Right atrium auricular region (tissue), 2 donors: ENCODE measurements at places on chromosomes 12 and 14. TPM values are rescaled to one million over a fixed set of nuclear protein-coding genes. Genes with fewer than 3 reads are reported as not detected.

- DNase-seq: no peak
- H3K4me1 ChIP-seq: peaks cover 3% of the 10 kb centered on the region
- H3K27me3 ChIP-seq: no peaks in the 10 kb centered on the region
- H3K27ac ChIP-seq: no peak overlapping the region
- no peaks in the 10 kb centered on the region for H3K36me3 ChIP-seq
These were observed 10.9 kb downstream of the LRTM2 start for GRCh38 chr12:1830981-1831963.

DNA sequence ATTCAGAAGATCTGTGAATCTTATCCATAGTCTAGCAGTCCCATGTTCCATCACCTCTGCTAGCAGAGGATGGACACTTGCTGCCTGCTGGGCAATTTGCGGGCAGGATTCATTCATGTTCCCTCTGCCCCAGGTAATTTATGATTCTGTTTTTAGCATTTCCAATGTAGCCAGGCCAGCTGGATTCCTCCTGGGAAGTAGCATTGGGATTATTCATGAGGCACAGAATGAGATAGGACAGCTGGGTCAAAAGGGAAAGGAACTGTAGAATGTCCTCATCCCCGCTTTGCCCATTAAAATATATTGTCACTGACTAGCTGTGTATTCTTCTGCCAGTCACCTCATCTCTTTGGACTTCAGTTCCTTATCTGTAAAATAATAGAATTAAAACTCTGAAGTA lies 68.7 kb downstream of the SLC35F4 start:
- H3K27me3 ChIP-seq: no peaks in the 10 kb centered on the region
- no peaks in the 10 kb centered on the region for H3K36me3 ChIP-seq

DNA sequence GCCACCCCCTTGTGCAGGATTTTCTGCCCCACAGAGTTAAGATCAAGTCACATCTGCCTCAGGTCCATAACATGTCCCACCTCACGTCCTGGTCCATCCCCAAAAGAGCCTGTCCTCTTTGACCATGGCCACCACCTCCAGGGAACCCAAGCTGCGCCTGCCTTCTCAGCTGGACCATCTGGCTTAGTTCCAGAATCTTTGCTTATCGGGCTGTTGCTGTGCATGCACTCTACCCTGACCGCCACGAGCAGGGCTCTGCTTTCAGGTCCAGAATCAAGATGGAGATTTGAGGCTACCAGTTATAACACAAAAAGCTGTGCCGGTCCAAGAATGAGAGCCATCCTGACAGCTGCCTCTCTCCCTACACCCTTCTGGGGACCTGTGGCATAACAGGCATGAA lies 326.7 kb downstream of the DPF3 start:
- H3K27ac ChIP-seq: peak overlapping the region; percentile 71
- no peaks in the 10 kb centered on the region for H3K36me3 ChIP-seq
- no peak overlapping the region for H3K4me3 ChIP-seq
- peaks cover 8% of the 10 kb centered on the region for H3K4me1 ChIP-seq

GRCh38 chr12:851913-852312 lies 97.6 kb downstream of the RAD52 start:
- no peaks in the 10 kb centered on the region for H3K36me3 ChIP-seq
- no peaks in the 10 kb centered on the region for H3K4me1 ChIP-seq
- H3K27ac ChIP-seq: no peak overlapping the region
- H3K4me3 ChIP-seq: no peak overlapping the region

- H3K27ac ChIP-seq: peak overlapping the region; percentile 72
- no peak for DNase-seq
- H3K27me3 ChIP-seq: no peaks in the 10 kb centered on the region
- peaks cover 21% of the 10 kb centered on the region for H3K4me1 ChIP-seq
- no peaks in the 10 kb centered on the region for H3K36me3 ChIP-seq
- peak overlapping the region; percentile 82 for H3K4me3 ChIP-seq
These were observed 303 bp downstream of the PUS7L start for GRCh38 chr12:43758247-43758727.

GRCh38 chr12:19517583-19517982 lies 78.3 kb downstream of the AEBP2 start:
- H3K4me3 ChIP-seq: no peak overlapping the region
- H3K27ac ChIP-seq: no peak overlapping the region
- DNase-seq: no peak
- no peaks in the 10 kb centered on the region for H3K27me3 ChIP-seq
- H3K4me1 ChIP-seq: no peaks in the 10 kb centered on the region

DNA sequence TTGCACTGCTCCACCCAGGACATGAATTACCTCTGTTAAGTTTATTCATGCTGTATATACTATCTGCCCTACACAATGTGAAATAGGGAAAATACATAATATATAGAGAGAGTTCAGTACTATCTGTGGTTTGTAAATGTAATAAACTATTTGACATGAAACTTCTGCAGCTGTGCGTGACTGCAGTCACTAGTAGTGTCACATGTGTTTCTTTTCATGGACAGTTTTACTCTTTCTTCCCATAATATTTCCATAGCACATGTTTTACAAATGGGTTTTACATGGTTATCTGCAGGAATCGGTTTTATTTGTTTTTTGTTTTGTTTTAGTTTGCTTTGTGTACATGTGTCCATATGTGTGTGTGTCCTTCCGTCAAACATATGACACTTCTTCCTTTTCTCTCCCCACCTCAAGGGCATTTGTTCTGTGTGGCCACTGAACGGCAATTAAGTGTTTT lies 1644.1 kb upstream of the FLRT2 start:
- DNase-seq: no peak
- H3K4me3 ChIP-seq: no peak overlapping the region
- no peaks in the 10 kb centered on the region for H3K27me3 ChIP-seq
- H3K27ac ChIP-seq: no peak overlapping the region
- no peaks in the 10 kb centered on the region for H3K4me1 ChIP-seq
- no peaks in the 10 kb centered on the region for H3K36me3 ChIP-seq

DNA sequence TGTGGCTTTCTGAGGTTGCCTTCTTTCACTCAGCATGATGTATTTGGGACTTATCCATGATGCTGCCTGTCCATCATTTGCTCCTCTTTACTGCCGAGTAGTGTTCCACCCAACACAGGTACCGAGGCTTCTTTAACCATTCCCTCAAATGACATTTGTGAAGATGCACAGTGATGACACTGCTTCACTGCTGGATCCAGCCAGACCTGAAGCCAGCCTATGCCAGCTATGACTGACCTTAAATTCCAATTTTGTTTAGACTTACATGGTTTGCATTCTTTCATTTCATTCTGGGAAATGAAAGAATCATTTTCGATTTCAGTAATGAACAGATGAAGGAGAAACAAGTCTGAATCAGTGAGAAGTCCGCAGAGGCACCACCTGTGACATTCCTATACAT lies 271.0 kb downstream of the AACS start:
- H3K4me1 ChIP-seq: peaks cover 9% of the 10 kb centered on the region
- no peak overlapping the region for H3K4me3 ChIP-seq
- H3K27ac ChIP-seq: no peak overlapping the region
- H3K36me3 ChIP-seq: no peaks in the 10 kb centered on the region
- no peaks in the 10 kb centered on the region for H3K27me3 ChIP-seq

DNA sequence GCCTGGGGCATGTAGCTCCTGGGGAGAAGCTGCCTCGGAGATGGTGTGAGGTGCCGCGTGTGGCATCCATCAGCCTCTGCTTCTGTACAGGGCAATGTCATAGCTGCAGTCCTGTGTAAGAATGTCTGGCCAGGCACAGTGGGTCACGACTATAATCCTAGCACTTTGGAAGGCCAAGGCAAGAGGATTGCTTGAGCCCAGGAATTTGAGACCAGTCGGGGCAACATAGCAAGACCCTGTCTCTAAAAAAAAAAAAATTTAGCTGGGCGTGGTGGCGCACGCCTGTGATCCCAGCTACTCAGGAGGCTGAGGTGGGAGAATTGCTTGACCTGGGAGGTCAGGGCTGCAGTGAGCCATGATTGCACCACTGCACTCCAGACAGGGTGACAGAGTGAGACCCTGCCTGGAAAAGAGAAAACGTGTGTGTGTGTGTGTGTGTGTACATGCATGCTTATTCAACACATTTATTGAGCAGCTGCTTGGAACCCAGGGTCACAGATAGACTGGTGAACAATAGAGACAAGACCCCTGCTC lies 24.1 kb downstream of the RHOF start:
- peak overlapping the region; percentile 63 for H3K27ac ChIP-seq
- DNase-seq: no peak
- no peaks in the 10 kb centered on the region for H3K27me3 ChIP-seq
- no peak overlapping the region for H3K4me3 ChIP-seq

DNA sequence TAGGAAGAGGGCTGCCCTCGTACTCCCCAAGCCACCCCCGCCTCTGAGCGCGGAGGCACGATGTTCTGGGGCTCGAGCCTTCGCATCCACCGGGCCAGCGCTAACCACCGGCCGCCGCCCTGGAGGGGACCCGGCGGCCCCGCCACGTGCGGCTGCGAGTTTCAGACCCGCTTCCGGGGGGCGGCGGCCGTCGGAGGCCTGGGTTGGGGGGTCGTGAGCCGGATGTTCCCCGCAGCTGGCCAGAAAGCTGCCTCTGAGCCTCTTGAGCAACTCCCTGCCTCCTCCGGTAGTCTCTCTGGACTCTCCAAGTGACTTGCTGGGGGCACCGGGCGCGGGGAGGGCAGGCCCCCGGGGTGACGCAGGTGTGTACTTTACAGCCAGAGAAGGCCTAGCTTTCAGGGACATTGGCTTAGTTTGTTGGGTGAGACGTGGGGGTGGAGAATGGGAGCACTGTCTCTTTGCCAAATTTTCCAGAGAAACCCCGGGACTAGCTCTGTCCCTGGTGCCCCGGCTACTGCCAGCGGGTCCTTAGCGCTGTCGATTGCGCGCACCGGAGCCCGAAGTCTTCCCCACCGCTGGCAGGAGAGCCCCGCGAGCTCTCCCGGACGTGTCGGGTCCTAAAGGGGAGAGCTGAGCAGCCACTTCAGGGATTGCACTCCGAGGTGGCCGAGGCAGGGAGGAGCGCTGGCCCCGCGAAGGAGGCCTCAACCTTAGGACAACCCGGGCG lies 15.6 kb downstream of the OTX2 start:
- H3K27ac ChIP-seq: no peak overlapping the region
- no peaks in the 10 kb centered on the region for H3K36me3 ChIP-seq
- no peaks in the 10 kb centered on the region for H3K4me1 ChIP-seq
- no peak overlapping the region for H3K4me3 ChIP-seq
- DNase-seq: no peak
- peaks cover 43% of the 10 kb centered on the region for H3K27me3 ChIP-seq

- no peaks in the 10 kb centered on the region for H3K36me3 ChIP-seq
- no peak overlapping the region for H3K4me3 ChIP-seq
- no peaks in the 10 kb centered on the region for H3K4me1 ChIP-seq
- no peak for DNase-seq
- no peaks in the 10 kb centered on the region for H3K27me3 ChIP-seq
These were observed 14.1 kb downstream of the PRKD1 start for GRCh38 chr14:29913566-29913965.

DNA sequence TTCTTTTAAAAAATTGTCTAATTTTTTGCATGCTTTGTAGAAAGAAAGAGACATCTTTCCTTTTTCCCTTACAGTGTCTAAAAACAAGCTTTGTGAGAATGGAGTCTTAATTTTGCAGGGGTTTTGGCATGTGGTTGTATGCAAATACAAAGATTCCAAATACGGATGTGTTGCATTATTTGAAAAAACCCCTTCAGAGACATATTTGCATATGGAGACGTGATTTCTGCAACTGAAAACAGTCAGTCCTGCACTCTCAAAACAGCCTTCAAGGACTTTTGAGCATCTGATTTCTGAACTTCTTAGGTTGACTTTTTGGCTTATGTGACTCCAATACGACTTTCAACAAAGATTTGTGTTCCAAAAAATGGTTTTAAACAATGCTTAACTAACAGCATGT lies 7.8 kb downstream of the IRAK3 start:
- H3K4me1 ChIP-seq: no peaks in the 10 kb centered on the region
- H3K27me3 ChIP-seq: no peaks in the 10 kb centered on the region
- H3K4me3 ChIP-seq: no peak overlapping the region
- DNase-seq: no peak
- no peak overlapping the region for H3K27ac ChIP-seq

GRCh38 chr12:11667171-11667570 lies 17.7 kb downstream of the ETV6 start:
- H3K4me3 ChIP-seq: no peak overlapping the region
- H3K27ac ChIP-seq: no peak overlapping the region
- no peaks in the 10 kb centered on the region for H3K27me3 ChIP-seq
- no peak for DNase-seq
- no peaks in the 10 kb centered on the region for H3K36me3 ChIP-seq

GRCh38 chr12:19263672-19264071 lies 134.1 kb downstream of the PLEKHA5 start:
- H3K27me3 ChIP-seq: no peaks in the 10 kb centered on the region
- DNase-seq: no peak
- H3K27ac ChIP-seq: no peak overlapping the region
- H3K4me1 ChIP-seq: no peaks in the 10 kb centered on the region
- peaks cover 5% of the 10 kb centered on the region for H3K36me3 ChIP-seq

GRCh38 chr12:59070322-59070933 lies 150.1 kb upstream of the LRIG3 start:
- H3K36me3 ChIP-seq: no peaks in the 10 kb centered on the region
- DNase-seq: no peak
- H3K27me3 ChIP-seq: no peaks in the 10 kb centered on the region

- H3K4me1 ChIP-seq: peaks cover 68% of the 10 kb centered on the region
- no peaks in the 10 kb centered on the region for H3K27me3 ChIP-seq
- DNase-seq: no peak
- no peaks in the 10 kb centered on the region for H3K36me3 ChIP-seq
- no peak overlapping the region for H3K4me3 ChIP-seq
These were observed 93.5 kb downstream of the LRRC74A start for GRCh38 chr14:76919431-76920330.

GRCh38 chr14:32925439-32925838 lies 13.2 kb upstream of the NPAS3 start:
- no peaks in the 10 kb centered on the region for H3K36me3 ChIP-seq
- H3K4me3 ChIP-seq: no peak overlapping the region
- DNase-seq: no peak
- H3K27ac ChIP-seq: no peak overlapping the region
- H3K27me3 ChIP-seq: no peaks in the 10 kb centered on the region

GRCh38 chr12:64756376-64756775 lies 2.8 kb downstream of the GNS start:
- H3K36me3 ChIP-seq: no peaks in the 10 kb centered on the region
- no peak overlapping the region for H3K27ac ChIP-seq
- no peak overlapping the region for H3K4me3 ChIP-seq
- H3K4me1 ChIP-seq: peaks cover 35% of the 10 kb centered on the region

Gene MYO1H
- total RNA-seq: 0.16 TPM

Gene SMARCD1
- total RNA-seq: 29.6 TPM

Gene ACACB
- 104 TPM for total RNA-seq

Gene RNASE3
- not detected for total RNA-seq

Gene KLRK1
- 0.59 TPM for total RNA-seq

Gene CRACR2A
- 10.9 TPM for total RNA-seq

Gene TSPAN9
- 185 TPM for total RNA-seq

Gene KLRG1
- total RNA-seq: 1.7 TPM

Gene SIX1
- not detected for total RNA-seq

Gene ATP5MC2
- 481 TPM for total RNA-seq
